ENCODE measurements at places on chromosomes 7 and 10.
A peak's percentile ranks its signal among the peaks of the same experiment; 100 is the strongest.

- DNase-seq, result no peak
These were observed 32.8 kb upstream of the CDH23 start for GRCh38 chr10:71363936-71364335.

DNA sequence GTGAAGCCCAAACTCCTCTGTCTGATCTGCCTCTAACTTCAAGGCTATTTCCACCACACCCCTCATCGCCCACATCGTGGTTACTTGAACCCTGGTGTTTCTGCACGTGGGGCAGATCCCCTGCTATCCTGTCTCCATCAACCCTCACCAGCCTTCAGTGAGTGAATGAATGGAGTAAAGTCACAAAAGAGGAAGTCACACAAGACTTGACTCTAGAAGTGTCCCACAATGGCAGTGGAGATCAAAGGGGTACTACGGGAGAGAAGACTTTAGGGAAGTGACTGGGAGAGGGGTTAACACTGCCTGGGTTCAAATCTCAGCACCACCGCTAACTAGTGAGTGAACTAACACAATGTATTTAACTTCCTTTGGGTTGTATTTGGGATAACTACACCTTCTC lies 85.9 kb downstream of the COBL start:
- no peak for DNase-seq

DNA sequence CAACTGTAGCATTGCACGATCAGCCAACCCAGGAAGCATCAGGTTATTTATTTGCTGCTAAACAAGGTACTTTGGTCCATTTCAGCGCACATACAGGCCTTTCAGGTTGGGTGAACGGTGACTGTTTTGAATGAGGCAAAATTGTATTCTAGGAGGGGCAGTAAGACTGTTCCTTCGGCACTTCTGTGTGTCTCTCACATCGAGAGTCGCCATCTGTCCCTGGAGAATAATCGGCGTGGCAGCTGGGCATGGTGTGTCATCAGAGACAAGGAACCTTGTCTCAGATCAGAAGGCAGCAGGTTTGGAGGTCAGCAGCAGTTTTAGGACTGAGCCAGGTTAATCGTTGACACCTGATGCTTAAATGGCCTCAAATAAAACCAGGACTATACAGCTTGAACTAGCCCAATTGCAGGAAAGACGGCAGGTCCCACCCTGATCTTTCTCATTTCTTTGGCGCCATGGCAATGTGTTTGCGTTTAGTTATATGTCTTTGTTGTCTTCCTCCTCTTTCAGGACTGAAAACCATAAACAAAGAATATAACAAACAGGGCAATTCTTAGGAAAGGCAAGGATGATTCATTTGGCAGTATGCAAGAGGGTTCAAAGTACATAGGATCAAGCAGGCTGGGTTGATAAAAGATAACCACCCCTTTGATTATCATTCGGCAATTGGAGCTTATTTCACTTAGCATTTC lies 92.0 kb upstream of the PRR15 start:
- no peak for DNase-seq

- no peak for DNase-seq
These were observed 149.7 kb downstream of the FRMD4A start for GRCh38 chr10:14180911-14181566.

DNA sequence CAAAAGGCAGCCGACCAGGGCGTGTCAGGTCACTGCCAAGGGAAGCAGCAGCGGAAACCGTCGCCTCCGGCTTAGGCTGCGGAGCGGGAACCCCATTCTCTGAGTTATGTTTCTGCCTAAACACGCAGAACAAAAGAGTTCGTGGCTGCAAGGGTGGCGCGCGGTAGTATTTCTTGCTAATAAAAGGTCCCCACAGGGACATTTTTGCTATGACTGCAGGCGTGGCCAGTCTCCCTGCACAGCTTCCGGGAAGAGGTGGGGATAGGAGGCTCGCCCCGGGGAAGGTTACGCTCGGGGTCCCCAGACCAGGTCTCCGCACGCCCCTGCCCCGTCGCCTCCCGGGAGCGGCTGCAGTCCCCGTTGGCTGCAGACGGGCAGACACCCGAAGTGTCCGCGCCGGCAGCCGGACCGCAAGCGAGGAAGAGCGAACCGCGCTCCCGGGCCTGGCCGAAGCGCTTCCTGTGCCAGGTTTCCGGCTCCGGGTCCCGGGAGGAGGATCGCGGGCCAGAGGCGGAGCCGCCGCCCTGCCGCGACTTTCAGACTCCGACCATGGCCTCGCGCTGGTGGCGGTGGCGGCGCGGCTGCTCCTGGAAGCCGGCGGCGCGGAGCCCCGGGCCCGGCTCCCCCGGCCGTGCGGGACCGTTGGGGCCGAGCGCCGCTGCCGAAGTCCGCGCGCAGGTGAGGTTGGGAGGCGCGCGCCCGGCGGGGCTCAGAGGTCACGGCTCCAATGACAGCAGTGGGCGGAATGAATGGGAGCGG lies at the start of gene PDSS1:
Gene PDSS1 (plus strand): TSS at position 539 of the 759 bp plus-strand sequence. CDS start 11 bp downstream, at position 550.
- DNase-seq, result peak; percentile 69

DNA sequence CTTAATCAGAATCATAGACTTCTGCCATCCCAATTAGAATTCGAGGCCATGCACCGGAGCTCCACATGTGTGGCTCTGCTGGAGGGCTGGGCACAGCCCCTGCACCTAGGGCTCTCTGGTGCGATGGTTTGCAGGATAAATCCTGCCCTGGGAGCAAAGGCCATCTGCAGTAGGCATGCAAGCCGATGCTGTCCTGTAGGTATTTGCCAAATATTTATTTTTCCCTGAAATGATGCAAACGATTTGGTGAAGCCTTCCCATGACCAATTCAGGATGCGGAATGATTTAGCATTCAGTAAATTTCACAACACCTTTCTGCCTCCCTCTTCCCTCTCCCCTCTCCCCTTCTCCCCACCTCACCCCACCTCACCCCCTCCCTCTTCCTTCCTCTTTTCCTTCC lies 170.6 kb downstream of the EBF3 start:
- no peak for DNase-seq

- DNase-seq, result peak; percentile 71
These were observed at the start of gene SLC4A2 for GRCh38 chr7:151059367-151060112. SLC4A2 (plus strand) TSS chr7:151059589; CDS start chr7:151061988, 2,399 bp downstream.

DNA sequence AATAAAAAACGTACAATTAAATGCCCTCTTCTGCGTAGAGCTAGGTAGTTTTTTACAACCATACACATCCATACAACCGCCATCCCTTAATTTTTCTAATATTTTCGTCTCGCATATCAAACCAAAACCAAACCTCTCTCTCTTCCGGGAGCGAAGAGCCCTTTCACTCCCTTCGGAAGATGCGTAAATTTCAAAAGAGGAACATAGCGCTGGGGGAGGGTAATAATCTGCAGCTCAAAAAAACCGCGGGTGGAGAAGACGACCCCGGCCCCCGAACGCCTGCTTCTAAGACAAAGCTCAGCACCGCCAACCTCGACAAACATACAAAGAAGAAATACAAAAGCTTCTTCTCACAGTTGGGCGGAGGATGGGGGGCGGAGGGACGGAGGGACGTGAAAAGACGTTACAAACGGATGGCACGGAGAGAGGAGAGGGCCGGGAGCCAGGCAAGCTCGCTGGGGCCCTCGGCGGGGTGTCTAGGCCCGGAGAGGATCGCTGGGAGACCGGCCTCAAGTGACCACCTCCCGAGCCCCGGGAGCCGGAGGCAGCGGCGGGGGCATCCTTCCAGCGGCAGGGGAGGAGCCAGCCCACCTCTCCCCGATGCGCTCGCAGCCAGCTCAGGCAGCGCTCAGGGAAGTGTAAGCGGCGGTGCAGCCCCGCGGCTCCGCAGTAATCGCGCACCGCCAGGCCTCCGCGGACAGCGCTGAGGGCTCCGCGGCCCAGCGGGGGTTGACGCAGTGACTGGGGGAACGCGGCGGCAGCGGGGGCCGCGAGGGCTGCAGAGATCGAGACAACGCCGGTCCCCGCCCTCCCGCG lies 851 bp downstream of the MKRN1 start:
- peak; percentile 42 for DNase-seq

DNA sequence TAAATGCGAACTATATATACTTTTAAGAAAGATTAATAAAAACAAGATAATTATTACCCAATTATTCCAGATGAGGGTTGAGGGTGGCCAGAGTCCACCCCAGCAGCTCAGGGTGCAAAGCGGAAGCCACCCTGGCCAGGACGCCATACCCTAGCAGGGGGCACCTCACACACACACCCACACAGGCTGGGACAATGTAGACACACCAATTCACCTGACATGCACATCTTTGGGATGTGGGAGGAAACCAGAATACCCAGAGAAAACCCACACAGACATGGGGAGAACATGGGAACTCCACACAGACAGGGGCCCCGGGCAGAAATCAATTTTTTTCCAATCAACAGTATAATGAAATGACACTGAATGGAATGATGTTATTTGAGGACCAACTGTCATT lies 86.0 kb downstream of the RTKN2 start:
- no peak for DNase-seq

DNA sequence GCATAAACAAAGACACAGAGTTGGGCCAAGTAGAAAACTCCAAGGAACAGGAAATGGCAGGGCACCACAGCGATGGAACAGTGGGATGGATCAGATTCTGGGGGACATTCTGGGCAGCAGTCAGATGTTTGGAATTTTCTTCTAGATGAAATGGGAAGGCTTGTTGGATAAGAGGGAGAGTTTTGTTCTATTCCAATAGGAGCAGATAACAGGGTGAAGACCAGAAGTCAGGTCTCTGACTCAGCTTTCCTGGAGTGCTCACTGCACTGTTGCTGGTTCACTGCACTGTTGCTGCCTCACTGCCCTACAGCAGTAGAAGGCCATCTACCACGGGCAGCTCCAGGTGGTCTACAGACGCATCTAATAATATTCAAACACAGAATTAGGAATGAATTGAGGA lies 135.6 kb downstream of the ATE1 start:
- no peak for DNase-seq

Measured in CD4-positive, alpha-beta T cell treated with Interleukin-21 for 1 hour (primary cell).